ENCODE measurements at places on chromosomes 4 and X. TPM values are rescaled to one million over a fixed set of nuclear protein-coding genes. Genes with fewer than 3 reads are reported as not detected.

CACNA1F gene
- 0.19 TPM for total RNA-seq

GRCh38 chr4:57157596-57158137, 47.5 kb upstream of the IGFBP7 start:
- no peak for DNase-seq

DNA sequence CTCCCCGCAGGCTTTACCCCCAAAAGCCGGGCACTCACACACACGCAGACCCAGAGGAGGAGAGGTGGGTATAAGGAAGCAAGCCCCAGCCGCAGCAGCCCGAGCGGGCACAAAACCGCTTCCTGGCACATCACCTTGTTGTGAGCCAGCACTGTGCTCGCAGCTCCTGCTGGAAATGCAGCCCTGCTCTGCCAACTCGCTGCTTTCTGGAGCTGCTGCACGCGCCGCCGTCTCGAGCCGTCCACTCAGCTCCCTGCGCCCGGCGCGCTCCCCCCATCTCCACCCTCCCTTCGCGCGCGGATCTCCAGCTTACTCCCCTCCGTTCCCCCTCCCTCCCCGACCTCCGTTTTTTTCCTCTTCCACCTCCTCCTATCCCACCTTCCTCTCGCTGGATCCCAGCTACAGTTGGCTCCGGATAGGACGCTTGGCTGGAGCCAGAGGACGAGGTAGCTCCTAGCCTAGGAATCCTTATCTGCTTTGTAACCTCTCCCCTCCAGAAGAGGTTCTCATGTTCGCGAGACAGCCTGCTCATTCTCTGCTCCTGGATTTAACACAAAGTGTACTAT, at the start of gene SPOCK3:
Gene SPOCK3 (minus strand): TSS at position 179 of the 566 bp plus-strand sequence.
- peak; percentile 33 for DNase-seq

DNA sequence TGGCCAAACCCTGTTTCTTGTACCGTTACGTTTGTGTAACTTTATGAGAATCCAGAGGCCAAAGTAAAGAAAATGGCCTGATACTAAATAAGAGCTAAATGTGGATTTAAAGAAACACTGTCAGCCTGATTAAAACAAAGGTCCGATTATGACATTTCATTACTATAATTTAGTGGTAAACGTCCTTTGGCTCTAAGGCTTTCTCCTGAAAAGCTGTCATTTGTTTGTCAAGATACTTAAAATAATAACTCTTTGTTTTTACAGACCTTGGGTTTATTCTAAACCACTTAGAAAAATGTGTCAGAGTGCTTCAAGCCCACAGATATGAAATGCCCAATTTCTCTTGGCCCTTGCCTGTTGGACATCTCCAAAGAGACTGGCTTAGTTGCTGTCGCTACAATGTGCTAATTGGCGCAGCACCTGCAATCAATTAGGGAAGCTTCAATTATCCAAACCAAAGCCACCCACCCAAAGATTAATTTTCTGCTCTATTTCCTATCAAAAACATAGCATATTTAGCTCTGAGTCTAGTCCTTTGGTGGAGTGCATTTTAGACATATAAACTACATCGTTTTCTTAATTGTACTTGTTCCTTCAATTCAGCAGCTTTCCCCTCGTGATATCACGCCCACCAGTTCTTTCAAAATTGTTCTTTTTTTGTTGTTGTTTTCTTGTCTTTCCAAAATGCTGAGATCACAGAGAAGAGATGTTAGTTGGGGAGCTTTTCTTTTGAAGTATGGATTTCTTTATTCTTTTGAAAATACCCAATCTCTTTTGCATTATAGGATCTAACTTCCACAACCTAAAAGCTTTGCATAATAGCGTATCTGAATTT, 13.6 kb downstream of the SMIM20 start:
- no peak for DNase-seq
